ENCODE measurements at places on chromosomes 3 and 15.

DNA sequence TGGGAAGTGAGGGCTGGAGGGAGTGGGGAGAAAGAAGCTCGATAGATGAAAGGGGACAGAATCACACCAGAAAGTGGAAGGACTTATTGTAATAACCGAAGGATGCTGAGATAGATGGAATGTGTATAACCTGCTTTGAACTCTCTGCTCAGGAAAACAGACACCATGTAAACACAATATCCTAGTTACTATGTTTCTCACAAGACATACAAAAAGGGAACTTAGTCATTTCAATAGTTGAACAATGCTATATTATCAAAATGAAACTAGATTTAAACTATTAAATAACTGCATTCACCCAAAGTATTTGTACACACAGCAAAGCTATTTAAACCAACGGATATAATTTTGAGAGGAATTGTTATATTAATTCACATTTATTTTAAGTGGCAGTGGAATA lies 108.3 kb upstream of the GADL1 start:
- no peak for DNase-seq

DNA sequence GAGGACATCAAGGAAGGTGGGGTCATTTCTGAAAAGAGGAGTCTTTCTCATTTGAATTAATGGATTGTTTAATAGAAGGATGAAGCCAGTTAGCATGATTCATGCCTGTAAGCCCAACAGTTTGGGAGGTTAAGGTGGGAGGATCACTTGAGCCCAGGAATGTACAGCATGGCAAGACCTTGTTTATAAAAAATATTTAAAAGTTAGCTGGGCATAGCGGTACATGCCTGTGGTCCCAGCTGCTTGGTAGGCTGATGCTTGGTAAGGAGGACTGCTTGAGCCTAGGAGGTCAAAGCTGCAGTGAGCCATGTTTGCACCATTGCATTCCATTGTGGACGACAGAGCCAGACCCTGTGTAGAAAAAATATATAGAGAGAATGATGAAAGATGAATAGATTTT lies 165.5 kb downstream of the ALCAM start:
- no peak for DNase-seq

- DNase-seq = no peak
These were observed 234.0 kb downstream of the MYRIP start for GRCh38 chr3:40043444-40043755.

DNA sequence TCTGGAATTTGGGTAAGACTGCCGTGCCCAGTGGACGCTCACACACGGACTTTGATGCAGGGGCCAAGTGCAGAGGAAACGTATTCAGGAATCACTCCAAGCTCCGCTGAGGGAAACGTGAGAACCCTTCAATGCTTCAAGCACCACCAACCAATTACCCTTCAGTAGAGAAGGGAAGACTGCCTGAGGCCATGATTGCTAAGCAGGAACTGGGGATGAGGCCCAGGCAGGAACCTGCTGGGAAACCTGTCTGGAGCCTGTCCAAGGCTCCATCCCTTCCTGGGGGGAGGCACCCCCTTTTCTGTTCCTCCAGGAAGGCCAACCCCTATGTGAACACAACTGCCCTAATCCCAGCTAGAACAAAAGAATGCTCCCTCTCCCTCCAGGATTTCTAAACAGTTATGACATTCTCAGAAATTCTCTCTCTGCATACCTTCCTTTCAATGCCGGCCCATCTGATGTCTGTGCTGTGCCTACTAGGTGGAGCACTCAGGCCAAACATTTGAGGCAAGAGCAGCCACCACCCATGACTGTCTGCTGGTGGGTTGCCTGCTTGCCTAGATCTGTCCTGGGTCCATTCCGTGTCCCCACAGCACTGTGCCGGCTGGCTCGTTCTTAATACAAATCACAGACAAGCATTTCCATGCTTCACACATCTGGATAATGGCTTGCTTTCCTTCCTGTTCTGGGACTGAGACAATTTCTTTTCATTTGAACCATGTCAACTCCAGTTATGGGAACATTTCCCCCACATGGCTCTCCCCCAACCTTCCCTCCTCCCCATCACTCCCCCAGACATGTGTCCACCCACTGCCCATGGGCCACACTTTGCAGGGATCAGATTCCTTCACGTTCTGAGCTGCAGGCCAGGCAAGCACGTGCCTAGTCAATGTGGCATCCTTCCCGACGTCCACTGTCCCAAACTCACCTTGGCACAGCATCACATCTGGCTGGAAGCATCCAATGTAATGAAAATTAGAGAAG lies 149.4 kb downstream of the ADAMTS17 start:
- no peak for DNase-seq

- DNase-seq = peak; percentile 48
These were observed 80.6 kb upstream of the BHLHE40 start for GRCh38 chr3:4898454-4899313.

GRCh38 chr3:114439284-114439683 lies 145.5 kb downstream of the TIGIT start:
- no peak for DNase-seq

- no peak for DNase-seq
These were observed 26.9 kb upstream of the KBTBD12 start for GRCh38 chr3:127888156-127888555.

- DNase-seq = no peak
These were observed 26.6 kb downstream of the BTLA start for GRCh38 chr3:112472691-112473090.

GRCh38 chr15:67613708-67614107 lies 71.2 kb downstream of the MAP2K5 start:
- no peak for DNase-seq

DNA sequence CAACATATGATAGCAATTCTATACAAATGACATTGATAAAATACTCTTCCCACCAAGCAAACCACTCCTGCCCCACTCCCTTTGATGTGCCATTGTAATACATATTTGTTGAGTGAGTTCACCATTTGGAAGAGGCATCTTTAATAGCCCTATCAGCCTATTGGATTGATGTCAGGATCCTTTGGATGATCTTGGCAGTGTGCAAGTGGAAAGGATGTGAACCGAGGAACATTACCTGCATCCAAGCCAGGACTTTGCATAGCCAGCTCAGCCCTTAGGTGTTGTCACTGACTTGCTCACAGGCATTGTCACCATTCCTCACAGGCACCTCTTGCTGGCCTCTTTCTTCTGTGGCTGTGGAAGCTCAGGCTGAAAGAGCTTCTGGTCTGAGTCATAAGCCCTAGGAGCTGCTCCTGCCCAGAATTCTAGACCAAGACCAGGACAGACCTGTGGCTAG lies 16.5 kb upstream of the TIMP4 start:
- DNase-seq = no peak

DNA sequence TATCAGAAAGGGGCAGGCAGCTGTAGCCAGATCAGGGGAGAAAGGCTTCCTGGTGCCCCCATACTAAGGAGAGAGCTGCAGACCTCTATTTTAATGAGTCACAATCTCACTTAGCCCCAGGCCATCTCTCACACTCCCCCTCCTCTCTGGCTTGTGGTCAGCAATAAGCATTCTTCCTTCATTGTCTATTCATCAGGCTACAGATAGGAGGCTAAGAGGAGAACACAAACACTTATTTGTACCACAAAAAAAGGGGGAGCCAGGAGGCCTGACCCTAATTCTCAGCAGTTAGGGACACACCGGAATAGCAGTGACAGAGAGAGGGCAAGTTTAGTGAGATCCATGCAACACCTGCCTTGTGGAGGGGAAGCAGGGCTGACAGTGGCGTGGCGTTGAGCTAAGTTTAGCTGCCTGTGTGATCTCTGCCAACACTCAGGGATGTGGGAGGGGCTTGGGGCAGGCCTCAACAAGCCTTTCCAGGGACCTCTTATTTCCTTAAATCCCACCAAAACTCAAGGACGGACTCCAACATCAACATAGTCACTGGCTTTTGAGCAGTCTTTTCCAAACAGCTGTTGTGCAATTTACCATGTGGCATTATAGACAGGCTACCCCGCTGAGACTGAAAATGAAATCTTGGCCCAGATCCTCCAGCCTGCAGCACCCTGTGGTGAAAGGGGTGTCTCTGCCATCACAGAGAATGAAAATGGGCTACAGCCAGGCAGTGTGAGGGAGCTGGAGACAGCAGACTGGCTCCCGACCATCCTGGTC lies 191.9 kb upstream of the TSC22D2 start:
- no peak for DNase-seq

- no peak for DNase-seq
These were observed 32.8 kb upstream of the SLC9A9 start for GRCh38 chr3:143881095-143881494.

- DNase-seq = no peak
These were observed 1.2 kb upstream of the BAHD1 start for GRCh38 chr15:40439461-40439959.

DNA sequence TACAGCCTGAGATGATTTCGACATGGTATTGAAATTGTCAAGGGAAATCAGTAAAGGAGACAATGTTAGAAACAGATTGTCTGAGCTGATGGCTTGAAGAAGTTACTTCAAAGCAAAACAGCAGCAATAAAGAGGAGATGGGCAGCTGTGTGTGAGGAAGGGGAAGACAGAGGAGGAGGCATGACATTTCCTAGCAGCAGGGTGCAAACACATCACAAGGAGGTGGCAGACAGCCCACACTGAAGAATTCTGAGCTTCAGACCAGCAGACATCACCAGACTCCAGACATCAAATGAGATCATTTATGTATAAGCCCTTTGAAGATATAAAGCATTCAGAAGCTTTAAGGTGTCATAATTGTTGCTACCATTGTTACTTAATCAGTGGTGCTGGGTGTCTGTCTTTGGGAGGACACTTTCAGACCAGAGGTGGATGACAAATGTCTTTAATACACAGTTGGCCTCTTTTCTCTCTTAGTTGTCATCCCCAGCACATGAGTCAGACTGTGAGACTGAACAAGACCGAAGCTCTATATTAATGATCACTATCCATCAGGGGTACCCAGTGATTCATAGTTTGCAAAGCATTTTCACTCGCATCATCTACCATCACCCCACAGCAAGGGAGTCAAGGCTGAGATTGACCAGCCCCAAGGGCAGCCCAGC lies 203.9 kb downstream of the MINAR1 start:
- DNase-seq = no peak

DNA sequence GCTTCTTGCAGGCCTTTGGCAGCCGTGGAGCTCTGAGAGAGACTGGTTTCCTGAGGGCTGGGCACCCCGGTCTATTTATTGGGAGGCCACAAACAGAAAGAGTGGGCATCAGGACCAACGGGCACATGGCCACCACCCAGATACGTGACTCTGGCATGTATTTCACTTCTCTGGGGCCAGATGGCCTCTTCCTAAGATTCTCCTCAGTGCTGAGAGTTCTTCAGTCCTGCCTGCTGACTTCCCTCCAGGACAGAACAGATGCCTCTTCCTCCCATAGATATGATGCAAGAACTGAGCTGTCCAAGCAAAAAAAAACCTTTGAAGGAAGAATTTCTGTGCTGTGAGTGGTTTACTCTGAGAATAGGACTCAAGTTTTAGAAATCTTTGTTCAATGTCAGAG lies 107.7 kb downstream of the IGF2BP2 start:
- DNase-seq = no peak

- DNase-seq = no peak
These were observed 192.5 kb upstream of the TPRG1 start for GRCh38 chr3:188979248-188979647.

GRCh38 chr3:13079051-13079450 lies 5.8 kb upstream of the IQSEC1 start:
- no peak for DNase-seq

DNA sequence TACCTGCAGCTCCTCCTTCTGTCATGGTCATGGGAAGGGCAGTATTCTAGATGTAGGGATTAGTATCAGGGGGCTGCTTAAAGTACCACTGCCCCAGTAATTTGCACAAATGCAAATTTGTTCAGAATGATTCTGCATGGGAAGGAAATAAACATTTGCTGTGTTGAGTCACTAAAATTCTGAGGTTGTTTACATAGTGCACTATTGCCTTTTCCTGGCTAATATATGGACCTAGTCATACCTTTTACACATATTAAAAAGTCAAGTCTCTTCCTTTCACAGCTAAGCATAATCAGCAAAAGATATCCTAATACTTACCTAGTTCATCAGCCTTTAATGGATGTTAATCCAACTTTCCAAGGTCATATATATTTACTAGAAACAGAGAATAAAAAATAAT lies 746.4 kb upstream of the NR2F2 start:
- DNase-seq = no peak

DNA sequence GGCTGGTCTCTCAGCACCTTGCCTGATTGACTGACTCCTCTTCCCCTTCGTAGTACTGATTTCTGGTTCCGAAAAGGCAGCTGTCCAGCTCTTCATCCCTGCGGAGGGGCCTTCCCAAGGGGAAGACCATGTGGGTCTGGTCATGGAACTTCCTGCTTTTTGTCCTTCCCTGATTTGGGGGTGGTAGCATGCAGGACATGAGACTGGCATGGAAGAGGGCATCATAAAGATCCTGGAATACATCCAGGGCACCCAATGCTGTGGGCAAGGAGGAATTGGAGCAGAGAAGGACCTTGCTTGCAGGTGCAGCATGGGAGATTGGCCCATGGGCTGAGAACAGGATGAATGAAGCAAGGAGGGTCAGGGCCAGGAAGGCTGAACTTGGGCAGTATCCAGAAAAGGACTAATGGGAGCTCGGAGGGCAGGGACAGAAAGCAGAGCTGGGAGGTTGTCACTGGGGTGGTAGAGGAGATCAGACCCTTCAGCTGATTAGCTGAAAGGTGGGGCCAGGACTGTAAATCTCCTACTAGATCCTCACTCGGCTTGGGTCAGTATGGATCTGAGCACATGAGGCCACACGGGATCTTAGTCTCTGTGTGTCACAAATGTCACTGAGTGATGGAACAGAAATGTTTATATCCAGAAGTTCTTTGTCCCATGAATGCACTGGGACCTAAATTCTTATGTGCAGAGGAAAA lies 59.5 kb downstream of the AMOTL2 start:
- no peak for DNase-seq

DNA sequence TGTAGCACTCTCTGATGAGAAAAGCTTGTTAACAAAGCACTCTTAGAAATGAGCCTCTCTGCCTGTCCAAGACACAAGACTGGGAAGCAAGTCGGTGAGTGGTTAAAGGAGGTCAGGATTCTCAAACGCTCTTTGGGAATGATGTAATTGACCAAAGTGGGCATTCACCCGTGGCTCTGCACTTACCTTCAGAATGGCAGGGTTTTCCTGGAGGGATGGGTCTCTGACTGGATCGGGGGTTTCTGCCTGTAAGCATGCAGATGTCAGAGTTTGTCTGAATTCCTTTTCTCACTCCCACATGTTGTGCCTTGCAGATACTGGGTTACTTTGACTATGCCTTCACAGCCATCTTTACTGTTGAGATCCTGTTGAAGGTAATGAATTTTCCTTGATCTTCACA lies 106.3 kb downstream of the CHDH start:
- no peak for DNase-seq

- no peak for DNase-seq
These were observed 100.7 kb downstream of the SNRPN start for GRCh38 chr15:25055356-25056068.

- no peak for DNase-seq
These were observed 73.9 kb downstream of the ARNT2 start for GRCh38 chr15:80478075-80478474.

GRCh38 chr3:58215317-58216025 lies 4.7 kb upstream of the DNASE1L3 start:
- DNase-seq = no peak

- DNase-seq = no peak
These were observed 12.3 kb upstream of the PGPEP1L start for GRCh38 chr15:99019558-99020540.

Measured in T-helper 2 cell treated with Interferon-gamma antibody and Interleukin-4, amounts not matched to agents 5 μg/mL and 100 μg/mL, for 36 hours (primary cell).